CD4-positive, alpha-beta memory T cell (primary cell): ENCODE measurements at places on chromosomes 1 and 21. TPM values are rescaled to one million over a fixed set of nuclear protein-coding genes. Genes with fewer than 3 reads are reported as not detected.

DNA sequence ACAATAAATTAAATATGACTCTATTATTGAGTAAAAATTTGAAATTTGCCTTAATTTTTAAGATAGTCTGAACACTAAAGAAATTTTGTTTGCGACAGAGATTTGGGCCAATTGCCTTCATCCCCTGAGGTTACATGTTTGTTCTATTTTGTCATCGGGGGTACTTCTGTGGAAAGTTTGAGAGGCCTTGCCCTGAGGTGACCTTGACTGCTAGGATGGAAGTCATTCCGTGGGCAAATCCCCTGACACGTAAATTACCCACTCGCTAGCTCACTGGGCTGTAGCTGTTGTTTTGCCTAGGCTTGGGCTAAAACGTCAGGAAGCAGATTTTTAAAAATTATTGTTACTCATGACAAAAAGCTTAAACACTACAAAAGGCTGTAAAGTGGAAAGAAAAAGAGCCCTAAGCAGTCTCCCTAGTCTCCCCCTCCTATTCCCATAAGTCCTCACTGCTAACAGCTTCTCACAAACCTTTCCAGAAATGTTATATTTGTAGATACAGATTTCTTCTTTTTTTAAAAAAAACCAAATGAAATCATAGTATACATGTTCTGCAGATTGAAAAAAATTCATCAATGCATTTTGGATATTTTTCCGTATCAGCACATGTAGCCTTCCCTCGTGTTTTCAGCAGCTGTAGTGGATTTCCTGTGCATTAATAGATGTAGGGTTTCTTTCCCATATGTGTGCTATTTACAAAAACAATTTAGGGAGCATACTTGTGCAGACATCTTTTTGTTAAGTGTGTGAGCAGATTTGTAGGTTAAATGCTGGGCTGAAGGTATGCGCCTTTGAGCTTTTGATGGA lies 142.7 kb downstream of the MRPS6 start:
- no peak for DNase-seq

- no peak for DNase-seq
Measured at GRCh38 chr1:97901017-97901658, 19.7 kb downstream of the DPYD start.

GSTM2 gene
- 30.9 TPM for total RNA-seq

DNA sequence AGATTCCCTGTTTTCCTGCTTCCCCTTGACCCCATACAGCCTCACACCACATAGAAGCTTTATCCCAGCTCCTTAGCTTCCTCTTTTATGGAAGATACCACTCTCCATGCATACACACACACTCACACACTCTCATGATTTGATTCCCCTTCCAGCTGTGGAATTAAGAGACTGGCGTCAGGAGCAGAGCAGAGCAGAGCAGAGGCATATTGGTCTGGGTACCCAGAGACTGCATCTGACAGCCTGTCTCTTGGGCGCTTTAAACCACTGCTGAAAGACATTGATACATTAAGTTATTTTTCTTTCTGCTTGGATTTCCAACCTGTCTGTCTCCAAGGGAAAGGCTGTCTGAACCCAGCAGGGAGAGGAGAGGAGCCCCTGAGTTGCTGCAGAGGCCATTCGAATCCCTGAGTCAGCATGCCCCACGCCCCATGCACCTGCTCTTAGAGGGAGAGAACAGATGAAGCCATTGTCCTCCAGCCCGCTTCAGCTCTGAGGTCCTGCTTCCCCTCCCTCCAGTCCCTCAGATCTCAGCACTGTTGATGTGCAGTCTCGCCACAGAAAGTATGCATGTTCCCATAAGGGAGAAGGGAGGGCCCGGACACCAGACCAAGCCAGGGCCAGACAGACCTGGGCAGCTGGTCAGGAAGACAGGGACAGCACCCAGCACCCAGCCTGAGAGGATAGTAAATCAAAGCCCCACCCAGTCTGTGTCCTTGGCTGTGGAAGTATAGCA lies 66.7 kb upstream of the GJB5 start:
- no peak for DNase-seq

HAO2 gene
- not detected for total RNA-seq

OLIG2 gene
- total RNA-seq = not detected

- no peak for DNase-seq
Measured at GRCh38 chr1:227260433-227260832, 57.9 kb downstream of the CDC42BPA start.

DNA sequence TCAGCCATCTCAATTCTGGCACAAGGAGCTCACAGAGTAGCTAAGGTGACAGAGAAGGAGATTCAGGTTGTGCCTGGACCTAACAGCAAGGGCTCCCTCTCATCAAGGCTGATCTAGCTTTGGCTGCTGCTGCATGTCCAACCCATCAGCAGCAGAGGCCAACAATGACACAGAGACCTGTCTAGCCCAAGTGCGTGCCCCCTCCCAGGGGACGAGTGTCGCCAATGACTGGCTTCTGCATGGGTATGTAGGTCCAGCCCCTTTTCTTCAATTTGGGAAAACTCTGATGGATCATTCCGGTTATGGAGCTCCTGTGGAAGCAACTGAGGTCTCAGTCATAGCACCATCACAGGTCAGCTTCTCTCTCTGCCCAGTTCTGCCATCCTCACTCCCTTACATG lies 83.3 kb downstream of the KCNJ15 start:
- DNase-seq = no peak

OR14K1 gene
- total RNA-seq = not detected

GRCh38 chr1:233965856-233966255 lies 61.4 kb downstream of the SLC35F3 start:
- DNase-seq = no peak

DNA sequence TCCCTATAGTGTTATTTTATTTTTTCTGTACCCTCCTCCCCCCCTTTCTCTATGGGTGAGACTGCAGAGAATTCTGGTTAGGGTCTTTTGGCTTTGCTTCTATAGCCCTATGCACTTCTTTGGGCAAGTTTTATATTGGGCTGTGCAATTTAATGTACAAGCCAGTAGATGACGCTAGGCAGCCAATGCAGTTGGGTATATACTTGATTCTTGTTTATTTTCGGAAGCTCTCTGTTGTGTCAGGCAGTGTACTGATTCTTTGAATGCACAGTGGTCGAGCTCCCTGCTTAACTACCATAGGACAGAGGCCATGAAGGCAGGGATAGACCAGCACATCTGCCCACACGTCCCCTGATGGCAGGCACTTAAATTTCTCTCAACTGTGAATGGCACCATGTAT lies 34.1 kb upstream of the GPR52 start:
- DNase-seq = no peak

GRCh38 chr1:111990026-111990877 lies 784 bp upstream of the KCND3 start:
- DNase-seq = no peak

UAP1 gene
- total RNA-seq = 21.5 TPM
